ENCODE measurements at places on chromosomes 12 and 14.

DNA sequence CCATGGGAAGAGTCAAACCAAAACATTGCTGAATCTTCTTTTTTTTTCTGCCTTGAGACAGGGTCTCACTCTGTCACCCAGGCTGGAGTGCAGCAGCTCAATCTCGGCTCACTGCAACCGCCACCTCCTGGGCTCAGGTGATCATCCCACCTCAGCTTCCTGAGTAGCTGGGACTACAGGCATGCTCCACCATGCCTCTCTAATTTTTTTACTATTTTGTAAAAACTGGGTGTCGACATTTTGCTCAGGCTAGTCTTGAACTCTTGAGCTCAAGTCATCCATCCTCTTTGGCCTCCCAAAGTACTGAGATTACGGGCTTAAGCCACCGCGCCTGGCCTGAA lies 1.5 kb upstream of the KRT75 start:
- DNase-seq: no peak

DNA sequence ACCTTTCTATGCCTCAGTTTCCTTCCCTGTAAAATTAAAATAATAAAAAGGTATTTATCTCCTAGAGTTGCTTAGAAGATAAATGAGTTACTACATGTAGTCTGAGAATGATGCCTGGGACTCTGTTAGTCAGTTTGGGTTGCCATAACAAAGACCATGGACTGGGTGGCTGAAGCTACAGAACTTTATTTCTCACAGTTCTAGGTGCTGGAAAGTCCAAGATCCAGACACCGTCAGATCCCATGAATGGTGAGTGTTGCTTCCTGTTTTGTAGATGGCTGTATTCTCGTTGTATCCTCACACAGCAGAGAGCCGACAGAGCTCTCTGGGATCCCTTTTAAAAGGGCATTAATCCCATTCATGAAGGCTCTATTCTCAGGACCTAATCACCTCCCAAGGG lies 64.0 kb upstream of the LTA4H start:
- DNase-seq: no peak

DNA sequence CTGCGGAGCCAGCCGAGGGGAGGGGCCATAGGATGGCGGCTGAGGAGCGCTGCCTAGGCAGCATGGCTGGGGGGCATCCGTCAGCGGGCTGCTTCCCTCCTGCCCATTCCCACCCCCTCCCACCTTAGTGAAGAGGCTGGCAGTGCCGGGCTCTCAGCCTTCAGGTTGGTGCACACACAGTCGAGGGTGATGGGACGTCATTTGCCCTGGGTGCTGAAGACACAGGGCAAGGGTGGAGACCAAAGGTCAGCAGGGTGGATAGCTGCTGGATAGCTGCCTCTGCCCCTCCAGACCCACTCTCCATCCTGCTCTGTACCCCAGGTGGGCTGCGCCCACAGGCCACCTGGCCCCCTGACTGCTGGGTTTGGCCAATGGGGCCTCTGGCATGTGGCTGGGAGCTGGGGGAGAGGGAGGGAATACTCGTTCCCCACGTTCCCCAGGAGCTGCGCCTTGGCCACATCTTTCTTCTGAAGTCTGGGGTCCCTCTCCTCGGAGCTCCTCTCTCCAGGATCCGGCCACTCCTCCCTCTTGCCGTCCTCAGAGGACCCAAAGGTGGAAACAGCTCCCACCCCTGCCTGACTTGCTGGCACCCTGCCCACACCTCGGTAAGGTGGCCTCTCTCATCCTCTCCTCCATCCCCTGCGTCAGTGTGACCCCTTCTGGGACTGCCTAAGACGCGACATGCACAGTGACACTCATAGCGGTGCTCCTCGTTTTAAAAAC lies 11.2 kb upstream of the CDC42BPB start:
- DNase-seq: no peak

DNA sequence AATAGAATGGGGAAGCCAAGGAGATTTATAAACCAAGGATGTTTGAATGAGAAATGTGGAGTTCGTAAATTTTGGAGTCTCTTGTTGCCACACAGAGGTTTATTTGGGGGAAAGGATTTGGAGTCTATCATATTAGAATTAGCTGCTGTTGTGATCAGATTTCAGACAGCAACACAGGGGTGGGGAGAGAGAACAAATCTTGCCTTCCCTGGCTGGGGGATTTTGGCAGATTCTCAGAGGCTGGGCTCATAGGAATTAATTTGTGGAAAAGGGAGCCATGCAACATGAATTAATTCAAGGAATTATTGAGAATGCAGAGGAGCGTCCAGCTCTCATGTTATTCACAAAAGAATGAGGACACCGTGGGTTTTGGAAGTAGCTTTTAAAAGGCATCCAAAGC lies 73.9 kb upstream of the PRMT8 start:
- no peak for DNase-seq

DNA sequence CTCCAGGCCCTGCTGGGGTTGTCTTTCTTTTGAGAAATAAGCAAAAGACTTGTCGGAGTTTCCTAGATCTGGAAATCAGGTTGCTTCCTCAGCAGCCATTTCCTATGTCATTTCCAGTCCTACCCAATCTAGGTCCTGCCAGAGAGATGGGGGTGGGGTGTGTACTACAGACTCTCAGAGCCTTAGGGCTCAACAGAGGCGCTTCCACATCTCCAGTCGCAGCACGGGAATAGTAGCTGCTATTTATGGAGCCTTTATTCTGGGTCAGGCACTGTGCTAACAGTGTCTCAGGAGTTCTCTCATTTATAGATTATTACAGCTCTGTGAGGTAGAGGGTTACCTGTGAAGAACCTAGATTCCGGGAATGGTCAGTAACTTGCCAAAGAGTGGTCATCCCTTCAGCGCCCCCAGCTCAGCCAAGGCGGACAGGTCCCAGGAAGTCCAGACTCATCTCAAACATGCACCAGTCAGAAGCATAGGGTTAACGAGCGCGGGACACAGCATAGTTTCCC lies 21.9 kb downstream of the DHRS2 start:
- no peak for DNase-seq

DNA sequence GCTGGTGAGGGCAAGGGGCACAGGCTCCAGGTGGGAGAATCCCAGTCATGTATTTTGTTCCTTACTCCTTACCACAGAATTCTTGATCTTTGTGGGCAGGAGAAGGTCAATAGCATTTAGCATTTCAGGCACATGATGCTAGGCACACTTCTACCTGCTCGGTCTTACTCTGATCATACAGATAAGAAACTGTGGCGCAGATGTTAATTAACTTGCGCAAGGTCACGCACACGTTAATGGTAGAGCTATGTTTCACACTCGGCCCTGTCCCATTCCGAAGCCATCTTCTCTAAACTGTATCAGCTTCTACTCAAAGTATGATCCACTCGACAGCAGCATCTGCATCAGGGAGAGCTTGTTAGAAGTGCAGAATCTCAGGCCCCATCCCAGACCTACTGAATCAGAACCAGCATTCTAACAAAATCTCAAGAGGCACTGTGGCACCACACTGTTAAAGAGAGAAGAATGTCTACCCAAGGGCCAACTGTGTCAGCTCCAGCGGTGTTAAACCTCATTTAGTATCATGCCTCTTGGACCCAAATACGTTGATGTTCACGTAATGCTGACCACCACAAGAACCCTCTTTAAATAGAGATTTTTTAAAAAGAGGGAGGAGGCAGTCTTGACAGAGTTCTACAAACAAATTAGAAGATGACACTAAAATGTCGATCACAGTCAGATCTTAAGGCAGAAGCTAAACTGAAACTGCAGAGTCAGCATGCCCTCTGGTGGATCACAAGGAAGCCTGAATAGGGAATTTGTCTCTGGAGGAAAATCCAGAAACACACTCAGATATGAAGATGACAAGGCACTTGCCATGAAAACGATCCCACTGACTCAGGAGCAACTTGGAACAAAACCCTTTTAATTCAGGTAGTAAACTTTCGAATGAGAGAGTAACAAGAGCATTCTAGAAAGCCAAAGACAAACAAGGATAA lies 7.3 kb downstream of the STXBP6 start:
- DNase-seq: no peak

DNA sequence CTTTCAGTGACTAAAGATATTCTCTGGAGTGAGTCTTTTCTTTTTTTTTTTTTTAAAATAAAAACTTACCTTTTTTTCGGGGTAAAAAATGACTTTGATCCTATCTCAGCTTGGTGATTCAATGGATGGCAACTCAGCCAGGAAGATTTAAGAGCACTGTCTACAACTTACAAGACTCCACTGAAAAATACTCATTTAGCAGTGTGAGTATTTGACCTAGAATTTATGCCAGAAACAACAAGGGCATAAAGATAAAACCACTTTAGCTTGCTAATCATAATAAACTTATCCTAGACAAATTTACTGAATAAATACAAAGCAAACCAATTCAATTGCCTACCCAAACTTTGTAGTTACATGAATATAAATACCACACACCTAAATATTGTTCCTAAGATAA lies 446.6 kb downstream of the RPS29 start:
- no peak for DNase-seq

DNA sequence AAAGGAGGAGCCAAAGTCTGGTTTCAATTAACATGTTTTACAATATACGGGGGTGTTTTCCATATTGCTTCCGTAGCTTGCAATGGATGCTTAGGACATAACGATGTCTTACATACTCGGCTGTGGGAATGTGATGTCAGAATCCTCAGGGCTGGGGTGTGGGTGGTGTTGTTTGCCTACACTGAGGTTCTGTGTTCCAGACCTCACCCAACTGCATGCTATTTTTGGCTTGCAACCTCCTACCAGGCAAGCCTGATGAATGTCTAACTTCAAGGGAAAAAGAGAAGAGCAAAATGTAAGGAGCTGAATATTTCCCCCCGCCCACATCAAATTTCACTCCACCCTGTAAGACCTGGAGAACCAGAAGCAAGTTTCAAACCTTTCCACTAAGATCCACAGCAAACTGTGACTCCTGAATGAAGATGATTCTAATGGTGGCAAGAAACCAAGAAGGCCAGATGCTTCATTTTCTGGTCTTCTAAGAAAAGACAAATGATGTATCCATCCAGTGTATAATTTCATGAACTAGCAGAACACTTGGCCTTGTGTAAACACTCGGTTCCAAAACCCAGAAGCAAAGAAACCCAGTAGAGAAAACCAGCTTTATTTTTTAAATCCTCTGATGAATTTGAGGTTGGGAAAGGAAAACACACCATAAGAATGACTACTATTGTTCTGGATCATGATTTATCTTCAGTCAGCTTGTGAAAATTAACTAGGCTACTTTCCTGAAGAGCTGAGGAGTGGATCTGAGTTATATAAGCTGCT lies 227.9 kb downstream of the DACT1 start:
- DNase-seq: no peak

DNA sequence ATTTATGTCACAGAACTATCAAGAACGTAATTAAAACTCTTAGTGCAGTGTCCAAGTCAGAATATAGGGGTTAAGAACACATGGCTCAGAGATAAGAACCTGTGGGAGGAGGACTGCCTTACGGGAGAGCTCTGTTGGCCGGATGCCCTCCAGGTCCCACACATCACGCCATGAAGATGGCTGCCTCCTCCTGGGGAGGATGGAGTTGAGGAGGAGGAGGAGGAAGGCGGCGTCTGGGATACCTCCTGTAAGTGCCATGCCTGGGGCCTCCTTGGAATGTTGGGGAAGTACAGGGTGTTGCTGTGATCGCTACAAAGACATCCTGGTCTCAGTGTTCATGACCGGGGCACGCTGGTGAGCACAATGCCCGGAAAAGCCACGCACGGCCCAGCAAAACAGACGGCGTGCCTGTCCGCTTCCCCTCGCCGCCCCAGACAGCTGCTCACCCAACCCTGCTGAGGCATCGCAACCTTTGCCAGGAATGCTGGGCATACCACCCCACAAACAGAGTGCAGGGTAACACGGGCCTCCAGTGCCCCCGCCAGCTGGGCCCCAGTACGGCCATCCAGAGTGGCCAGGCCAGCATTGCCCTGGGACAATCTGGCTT lies 28.7 kb upstream of the CD9 start:
- DNase-seq: peak; percentile 67

- no peak for DNase-seq
Observed at GRCh38 chr12:106311139-106311538, 8.6 kb downstream of the TCP11L2 start.

All from left ventricle myocardium inferior (tissue), 1 donor.